ENCODE measurements at places on chromosomes 13 and 19.

GRCh38 chr19:30663611-30664174 lies 291.5 kb downstream of the ZNF536 start:
- DNase-seq: no peak

DNA sequence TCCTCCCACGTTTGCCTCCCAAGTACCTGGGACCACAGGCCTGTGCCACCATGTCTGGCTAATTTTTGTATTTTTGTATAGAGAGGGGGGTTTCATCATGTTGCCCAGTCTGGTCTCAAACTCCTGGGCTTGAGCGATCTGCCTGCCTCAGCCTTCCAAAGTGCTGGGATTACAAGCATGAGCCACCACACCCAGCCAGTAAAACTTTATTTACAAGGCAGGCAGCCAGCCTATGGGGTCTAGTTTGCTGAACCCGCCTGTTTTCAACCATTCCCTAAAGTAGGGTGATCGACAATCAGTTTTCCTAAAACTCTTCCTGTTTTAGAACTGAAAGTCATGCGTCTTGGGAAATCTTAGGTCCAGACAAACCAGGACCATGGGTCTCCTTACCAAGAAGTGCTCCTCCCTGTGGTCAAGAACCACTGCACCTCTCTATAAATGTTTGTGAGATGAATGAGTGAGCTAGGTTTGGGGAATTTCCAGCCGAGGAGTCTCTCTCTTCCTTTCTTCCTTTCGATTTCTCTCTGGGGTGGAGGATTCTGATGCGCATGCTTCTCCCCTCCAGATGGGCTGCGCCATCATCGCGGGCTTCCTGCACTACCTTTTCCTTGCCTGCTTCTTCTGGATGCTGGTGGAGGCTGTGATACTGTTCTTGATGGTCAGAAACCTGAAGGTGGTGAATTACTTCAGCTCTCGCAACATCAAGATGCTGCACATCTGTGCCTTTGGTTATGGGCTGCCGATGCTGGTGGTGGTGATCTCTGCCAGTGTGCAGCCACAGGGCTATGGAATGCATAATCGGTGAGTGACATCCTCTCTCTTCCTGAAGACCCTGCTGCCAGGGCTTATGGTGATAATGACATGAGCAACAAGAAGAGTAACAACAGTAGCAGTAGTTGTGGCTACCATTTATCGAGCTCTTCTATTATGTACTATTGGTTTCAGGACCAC lies 38.7 kb downstream of the ADGRE1 start:
- no peak for DNase-seq

DNA sequence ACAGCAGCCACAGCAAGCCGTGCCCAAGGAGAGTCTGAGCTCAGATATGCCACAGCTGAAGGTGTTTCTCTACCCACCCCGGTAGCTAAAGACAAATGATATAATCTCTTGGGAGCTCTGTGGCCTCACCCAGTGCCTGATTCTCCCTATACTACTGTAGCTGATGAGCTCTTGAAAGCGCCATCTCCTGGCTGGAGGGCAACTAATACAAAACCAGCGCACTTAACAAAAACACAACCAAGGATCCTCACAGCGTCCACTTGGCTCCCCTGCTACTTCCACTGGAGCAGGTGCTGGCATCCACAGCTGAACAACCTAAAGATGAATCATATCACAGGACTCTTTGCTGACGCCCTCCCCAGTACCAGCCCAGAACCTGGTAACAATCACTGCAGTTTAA lies 1212.0 kb downstream of the PCDH17 start:
- no peak for DNase-seq

DNA sequence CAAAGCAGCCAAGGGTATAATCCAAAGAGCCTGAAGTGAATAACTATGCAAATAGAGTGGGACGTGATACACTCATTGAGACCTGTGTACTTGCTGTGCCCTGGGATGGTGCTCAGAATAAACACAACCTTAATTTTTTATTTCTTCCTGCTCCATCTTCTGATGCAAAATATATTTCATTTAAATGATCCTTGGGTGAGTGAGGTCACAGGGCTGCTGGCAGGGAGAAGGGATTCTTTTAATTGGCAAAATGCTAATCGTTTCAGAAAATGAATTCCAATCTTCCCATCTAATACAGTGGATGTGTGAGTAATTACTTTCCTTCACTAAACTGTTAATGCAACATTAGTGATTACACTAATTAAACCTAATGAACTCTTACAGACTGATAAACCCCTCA lies 63.5 kb downstream of the SIAH3 start:
- DNase-seq: no peak

- DNase-seq: no peak
Measured at GRCh38 chr13:26517936-26518335, 39.5 kb upstream of the WASF3 start.

DNA sequence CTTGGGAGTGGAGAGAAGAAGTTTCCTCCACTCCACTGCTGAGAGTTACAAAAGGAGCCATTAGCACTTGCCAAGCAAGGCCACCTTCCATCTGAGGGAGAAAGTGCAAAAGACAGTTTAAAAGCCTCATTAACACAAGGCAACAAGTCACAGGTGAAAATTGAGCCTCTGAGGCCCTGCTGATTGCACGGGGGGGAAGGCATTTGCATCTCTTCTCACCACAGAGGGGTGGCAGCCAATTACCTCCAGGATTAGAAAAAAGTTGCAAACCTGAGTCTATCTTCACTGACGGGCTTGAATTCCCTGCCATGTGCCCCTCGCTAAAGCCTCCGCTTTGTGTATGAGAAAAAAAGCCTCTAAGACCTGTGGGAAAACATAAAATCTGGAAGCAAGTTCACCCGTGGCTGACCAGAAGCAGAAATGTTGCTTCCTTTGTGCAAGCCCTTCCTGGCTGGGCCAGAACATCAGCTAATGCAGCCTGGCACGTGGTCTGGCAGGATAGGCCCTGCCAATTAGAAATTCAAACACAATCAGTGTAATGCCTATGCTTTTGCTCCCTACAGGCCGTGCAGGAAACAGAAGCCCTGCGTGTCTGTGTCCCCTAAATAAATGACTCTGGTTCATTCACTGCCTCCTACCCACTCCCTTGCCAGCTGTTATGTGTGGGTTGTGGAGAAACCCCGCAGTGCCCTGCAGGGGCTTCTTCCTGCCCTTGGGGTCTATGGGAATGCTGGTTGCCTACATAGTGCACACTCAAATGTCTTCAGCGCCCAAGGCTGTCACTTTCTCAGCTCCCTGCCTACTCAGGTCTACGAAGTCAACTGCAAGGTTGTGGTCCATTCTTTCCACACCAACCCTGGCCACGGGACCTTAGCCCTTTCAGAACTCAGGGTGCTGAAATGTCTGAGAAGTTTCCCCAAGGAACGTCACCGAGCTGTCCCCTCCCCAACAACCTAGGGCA lies 150.2 kb downstream of the UQCRFS1 start:
- no peak for DNase-seq

GRCh38 chr19:57239982-57240310 lies 486 bp upstream of the ZNF805 start:
- DNase-seq: no peak

DNA sequence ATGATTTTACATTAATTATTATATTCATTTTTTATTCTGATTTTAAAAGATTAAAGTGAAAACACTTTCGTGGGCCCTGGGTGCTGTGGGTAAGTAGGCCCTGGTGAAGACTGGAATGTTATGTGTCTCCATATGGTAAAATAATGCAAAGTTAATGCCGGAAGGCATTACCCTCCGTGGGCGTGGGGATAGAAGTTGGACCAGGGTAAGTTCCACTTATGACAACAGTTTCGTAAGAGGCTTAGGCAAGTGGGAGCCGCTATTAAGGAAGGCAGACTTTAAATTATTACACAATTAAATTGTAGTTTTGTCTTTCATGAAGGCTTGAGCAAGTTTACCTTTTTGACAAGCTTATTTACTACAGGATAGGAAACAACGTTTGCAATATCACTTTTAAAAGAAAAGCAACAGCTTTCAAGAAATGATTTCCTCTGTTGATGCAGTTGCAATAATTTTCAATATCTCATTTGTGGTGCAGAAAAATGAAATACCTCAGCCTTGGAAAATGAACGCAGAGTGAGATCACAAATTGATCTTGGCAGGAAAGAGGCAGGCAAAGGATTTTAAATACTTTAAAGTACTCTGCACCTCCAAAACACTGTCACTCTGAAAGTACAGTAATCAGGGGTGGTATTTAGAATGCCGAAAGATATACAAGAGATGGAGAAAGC lies 310.6 kb downstream of the DCT start:
- no peak for DNase-seq

DNA sequence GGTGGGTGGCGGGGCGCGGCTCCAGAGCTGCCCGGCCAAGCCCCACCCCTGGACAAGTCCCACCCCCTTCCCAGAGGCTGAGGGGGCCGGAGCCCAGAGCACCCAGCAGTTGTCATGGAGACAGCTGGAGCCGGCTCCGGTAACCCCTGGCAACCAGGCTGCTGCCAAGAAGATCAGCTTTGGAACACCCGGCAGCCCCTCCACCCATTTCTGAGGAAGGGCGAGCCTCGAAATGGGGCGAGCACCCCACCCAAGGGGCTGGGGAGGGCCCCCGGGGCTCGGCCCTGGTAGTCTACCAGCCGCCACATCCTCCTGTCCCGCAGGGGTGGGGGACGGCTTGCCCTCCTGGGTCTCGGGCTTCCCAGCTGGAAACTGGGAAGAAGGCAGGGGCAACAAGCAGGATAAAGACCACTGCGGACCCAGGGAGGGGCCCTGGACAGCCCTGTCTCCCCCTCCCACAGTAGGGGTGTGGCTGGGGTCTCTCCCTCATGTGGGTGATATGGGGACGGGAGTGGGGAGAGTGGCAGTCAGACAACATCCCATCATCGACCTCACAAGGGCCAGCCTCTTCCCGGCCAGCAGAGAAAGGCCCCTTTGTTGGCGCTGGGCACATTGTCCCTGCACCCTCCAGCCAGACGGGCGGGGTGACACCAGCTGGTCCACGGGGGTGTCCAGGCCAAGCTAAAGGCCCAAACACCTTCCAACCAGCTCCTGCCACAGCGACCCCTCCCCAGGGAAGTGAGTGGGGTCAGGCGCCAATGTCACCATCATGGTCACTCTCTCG lies 1.5 kb downstream of the CERS1 start:
- DNase-seq: peak; percentile 88

DNA sequence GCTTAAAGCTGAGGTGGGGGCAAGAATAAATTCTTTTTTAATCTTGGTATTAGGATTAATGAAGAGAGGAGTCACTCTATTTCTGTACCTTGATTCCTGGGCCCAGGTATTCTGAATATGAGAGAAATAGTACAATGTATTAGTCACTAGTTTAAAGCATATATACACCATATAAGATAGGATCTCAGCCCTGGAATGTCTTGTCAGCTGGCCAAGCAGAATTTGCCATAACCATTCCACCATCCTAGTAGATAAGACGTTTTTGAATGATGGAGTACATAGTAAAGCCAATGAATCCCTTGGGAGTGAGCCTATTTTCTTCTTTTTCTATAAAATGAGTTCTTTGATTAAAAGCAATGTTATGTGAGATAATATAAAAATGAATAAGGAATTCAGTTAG lies 55.6 kb downstream of the UFM1 start:
- DNase-seq: no peak

DNA sequence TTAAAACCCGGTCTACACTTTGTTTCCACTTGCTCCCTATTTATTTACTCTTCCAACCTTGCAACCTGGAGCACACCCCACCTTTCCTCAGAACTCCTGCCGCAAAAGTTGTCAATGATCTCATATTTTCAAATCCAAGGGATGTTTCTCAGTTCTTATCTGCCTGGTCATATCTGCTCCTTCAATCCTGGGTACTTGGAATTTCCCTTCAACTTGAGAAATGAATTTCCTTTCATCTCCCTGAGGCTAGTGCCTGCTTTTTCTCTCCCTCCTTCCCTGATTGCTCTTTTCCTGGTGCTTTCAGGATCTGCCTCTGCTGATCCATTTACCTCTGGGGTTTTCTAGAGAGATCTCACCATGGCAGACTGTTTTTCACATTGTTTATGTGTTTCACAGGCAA lies 154.8 kb upstream of the IRS2 start:
- DNase-seq: no peak

GRCh38 chr13:27956576-27957300 lies 12.4 kb downstream of the CDX2 start:
- no peak for DNase-seq

GRCh38 chr19:6103217-6103644 lies 7.1 kb downstream of the RFX2 start:
- DNase-seq: no peak

- peak; percentile 89 for DNase-seq
Measured at GRCh38 chr13:35785576-35786303, 309.3 kb upstream of the MAB21L1 start.

DNA sequence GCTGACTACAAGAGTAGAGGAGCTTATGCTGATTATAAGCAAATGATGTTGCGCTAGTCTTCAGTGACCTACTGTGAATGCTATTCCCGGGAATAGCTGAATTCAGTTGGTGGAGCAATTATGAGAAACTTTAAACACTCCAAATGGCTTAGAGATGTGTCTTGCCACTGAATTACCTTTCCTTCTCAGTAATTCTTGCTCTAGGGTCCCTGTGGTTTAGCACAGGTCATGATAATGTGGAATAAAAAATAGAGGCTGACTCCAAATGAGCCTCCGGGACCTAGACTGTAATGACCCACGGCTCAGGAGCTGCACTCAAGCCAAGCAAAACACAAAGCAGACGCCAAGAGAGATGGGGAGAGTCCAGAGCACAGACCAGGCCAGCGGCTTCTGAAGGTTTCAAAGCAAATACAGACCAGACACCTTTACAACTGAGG lies 124.7 kb downstream of the RGCC start:
- no peak for DNase-seq

DNA sequence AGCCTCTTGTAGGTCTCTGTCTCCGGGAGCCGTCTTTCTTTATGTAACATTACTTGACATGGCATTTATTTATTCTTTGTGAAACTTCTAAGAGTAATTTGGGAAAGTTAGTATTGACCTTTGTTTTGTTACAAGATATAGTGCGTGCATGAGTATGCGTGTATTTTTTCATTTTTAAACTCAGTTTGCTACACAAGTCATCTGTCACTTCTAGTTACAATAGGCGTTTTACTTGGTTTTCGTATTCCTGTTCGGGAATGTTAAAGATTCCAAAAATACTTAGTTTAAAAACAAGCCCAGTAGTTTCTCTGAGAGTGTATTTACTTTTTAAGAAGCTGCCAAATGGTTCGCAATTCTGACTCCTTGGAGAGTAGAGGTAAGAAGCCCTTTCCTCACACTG lies 3.2 kb downstream of the PDS5B start:
- DNase-seq: no peak

GRCh38 chr19:42366673-42367072 lies 23.4 kb downstream of the CNFN start:
- DNase-seq: no peak

DNA sequence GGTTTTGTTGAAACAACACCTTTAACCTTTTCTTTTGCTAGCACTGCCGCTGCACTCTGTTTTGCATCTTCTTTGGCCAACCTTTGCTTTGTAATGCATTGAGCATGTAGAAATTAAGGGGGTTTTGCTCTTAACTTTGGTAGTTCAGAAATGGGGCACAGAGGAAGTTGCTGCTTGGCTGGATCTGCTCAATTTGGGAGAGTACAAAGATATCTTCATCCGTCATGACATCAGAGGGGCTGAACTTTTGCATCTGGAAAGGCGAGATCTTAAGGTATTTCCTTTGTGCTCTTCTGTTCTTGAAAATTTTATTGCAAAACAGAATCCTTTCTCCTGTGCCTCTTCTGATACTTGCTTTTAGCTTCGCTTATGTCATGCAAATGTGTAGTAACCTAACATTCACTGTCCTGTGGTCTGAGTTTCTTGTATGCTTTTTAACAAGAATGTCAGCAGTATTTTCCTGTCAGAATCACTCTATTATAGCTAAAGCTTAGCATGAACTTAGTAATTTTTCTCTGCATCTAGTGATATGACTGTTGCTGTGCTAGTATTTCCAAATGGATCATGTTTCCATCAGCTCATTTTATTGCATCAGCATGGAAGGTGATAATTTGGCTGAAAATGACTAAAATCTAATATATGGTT lies 50.7 kb upstream of the AKAP11 start:
- no peak for DNase-seq

GRCh38 chr19:57935731-57936130 lies 529 bp upstream of the ZNF418 start:
- no peak for DNase-seq

All from SJCRH30 (cell line).